ENCODE measurements at places on chromosomes 6 and 20.

DNA sequence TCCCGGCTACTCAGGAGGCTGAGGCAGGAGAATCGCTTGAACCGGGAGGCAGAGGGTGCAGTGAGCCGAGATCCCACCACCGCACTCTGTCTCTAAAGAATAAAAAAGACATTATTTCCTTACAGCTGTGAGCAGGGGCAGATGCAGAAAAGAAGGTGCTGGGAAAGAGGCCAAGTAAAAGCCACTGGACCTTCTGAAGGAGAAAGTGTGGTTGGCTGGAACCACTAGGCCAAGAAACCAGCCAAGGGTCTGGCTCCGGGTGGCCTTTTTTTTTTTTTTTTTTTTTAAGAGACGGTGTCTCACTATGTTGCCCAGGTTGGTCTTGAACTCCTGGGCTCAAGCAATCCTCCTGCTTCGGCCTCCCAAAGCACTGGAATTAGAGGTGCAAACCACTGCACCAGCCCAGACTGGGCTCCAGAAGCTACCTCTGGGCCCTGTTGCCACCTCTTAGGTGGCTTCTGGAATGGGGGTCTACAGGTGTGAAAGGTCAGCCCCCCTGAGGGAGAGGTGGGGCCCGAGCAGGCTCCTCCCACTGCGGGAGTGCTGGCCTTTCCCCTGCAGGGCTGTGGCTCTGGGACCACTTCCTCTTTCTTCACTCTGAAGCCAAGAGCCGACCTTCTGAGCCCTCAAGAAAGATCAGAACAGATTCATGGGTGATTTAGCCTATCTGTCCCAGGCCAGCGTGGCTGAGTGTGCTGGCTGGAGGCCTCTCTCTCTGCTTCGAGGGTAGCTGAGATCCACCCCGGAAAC is at the start of gene FGD2:
Gene FGD2, plus strand, starts transcription at position 595 of the 750 bp plus-strand sequence. CDS start 163 bp downstream, outside the sequence.
- DNase-seq, result no peak

DNA sequence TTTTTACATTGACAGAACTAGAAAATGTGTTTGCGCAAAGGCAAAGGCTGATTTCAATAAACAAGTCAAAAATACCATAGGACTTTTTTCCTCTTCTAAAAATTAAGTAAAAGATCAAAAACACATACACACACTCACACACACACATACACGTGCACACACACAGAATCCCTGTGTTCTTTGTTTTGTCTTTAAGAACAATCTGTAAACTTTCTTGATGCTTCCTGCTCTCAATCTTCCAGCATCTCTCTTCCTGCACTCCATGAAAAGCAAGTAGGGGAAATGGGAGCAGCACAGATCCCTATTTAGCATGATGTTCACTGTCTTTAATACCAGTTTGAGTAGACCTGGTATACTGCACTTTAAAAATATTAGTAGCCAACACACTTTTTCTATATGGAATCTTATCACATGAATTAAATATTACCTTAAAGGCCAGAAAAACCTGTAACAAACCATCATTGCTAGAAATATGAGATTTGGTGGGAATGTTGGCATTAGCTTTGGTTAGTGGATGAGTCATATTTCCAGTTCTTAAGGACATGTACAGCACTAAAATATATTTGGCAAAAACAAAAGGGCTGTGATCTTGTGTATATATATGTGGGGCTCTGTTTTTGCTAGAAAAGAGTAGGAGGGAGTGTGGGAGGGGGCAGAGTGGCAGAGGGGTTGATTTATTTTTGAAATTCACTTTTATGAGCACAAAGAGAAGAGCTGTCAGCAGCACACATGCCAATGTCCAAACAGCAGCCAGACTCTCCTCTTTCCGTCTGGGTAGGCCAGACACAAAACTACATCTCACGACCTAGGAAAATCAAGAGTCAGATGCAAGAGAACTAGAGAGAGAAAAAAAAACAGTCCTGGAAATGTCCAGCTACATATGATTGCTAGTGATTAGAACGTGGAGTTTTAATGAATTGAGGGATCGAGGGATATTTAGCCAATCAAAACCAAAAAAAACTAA is 4.6 kb downstream of the PTPRK start:
- no peak for DNase-seq

DNA sequence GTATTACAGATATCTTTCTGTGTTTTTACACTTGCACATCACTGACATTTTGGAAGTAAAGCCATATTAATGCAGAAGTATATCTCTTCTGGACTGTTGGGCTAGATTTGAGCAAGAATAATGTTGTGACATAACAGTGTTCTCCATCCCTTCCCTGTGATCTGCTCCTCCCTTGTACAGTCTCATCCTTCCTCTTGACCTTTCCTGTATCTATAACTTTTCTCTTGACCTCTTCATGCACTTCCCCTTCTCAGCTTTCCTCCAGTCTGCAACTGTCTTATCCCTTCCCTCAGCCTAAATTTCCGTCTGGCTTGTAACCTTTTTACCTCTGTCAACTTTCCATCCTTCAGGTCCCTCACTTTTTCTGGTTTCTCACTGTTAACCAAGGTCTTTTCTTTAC is 29.8 kb downstream of the NCOA3 start:
- no peak for DNase-seq

DNA sequence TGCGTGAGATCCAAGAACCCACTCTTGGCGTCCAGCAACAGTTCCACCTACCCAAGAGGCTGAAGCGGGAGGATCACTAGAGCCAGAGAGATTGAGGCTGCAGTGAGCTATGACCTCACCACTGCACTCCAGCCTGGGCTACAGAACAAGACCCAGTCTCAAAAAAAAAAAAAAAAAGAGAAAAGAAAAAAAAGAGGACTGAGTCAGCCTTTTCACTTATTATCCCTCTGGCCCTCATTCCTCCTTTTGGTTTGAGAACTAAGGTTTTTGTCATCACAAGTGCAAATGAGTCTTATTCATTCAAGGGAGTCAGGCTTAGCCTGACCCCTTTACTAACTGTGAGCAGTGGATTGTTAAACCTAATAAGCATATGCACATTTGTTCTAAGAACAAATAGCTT is 37.9 kb upstream of the JARID2 start:
- DNase-seq, result no peak

DNA sequence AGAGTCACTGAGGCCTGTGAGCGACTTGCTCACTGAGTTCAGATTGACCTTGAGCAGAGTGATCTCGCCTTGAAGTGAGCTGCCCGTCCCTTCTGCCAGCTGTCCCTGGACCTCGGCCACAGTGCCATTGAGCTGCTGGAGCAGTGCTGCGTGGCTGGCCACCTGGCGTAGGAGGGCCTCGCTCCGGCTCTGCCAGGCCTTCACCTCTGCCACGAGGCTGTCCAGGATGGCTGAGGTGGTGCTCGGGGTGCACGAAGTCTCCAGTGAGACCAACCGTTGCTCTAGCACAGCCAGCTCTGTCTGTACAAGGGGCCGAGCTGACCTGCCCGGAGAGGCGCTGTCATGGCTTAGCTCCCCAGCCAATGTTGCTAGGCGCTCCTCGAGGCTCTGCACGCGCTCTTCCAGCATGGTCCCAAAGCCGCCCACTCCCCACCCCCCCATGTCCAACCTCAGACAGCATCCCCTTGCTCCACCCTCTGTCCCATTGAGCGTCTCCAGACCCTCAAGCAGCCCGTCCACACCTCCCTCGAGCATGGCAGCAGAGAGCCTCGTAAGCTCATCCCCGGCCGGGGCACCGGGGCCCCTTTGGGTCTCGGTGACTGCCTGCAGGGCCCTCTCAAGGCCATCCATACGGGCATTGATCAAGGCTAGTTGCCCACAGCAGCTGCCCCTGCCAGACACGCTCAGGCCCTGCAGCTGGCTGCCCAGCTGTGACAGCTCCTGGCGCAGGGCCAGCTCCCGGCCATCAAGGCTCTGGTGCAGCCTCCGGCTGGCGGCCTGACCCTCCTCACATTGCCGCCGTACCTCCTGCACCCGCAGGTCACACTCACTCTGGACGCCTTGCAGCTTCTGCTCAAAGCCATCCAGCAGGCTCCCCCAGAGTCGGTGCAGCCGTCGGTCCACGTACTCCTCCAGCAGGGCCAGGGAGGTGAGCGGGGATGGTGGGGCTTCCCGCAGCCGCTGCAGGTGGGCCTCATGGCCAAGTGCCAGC is 4.6 kb downstream of the EMILIN3 start:
- DNase-seq, result no peak

DNA sequence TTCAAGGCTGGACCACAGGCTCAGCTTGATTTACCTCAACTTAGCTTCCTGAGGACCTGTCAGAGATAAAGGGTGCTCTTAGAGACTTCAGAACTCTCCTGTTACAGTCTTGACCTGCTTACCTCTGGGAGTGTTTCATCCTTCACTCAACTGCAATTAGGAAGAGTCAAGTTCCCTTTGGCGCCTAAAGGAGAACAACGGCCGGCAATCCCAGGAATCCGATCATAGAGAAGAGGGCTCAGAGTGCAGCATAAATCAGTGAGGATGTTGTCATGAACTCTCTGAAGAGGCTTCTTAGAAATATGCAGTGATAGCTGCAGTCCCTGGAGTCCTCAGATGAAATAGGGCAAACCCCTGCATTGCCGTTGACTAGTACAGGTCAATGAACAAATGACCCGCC is 36.4 kb downstream of the LYRM2 start:
- DNase-seq, result no peak

- DNase-seq, result no peak
Measured at GRCh38 chr6:22471132-22471690, 98.2 kb upstream of the HDGFL1 start.

DNA sequence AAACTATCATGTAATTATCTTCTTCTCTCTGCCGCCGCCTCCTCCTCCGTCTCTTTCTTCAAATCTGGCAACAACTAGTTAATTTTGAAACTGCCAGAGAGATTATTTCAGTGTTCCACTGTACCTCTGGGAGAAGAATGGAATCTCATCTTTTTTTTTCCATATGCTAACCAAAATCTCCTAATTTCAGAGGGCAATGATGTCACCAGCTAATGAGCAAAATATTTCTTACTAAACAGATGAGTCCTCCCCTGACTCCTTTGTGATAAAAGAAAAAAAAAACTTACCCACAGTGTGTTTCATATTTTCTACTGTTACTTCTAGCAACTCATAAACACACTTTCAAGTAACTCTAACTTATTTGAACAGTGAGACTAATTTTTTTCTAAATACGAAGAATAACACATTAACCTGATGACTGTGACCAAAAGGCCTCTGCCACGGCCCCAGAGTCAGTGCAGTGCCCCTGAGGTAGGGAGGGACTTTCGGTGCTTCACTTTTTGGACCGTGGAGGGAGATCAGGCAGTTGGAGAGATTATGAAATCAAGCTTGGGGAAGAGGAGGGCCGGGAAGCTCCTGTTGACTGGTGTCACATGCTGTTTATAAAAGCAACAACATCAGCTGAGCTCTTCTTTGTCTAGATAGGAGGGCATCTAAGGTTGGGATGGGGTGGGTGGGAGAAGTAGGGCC is 159.6 kb downstream of the SASH1 start:
- no peak for DNase-seq

- DNase-seq, result no peak
Measured at GRCh38 chr6:7087066-7087465, 20.7 kb upstream of the RREB1 start.

GRCh38 chr6:15616261-15616660 is 46.6 kb downstream of the DTNBP1 start:
- no peak for DNase-seq

DNA sequence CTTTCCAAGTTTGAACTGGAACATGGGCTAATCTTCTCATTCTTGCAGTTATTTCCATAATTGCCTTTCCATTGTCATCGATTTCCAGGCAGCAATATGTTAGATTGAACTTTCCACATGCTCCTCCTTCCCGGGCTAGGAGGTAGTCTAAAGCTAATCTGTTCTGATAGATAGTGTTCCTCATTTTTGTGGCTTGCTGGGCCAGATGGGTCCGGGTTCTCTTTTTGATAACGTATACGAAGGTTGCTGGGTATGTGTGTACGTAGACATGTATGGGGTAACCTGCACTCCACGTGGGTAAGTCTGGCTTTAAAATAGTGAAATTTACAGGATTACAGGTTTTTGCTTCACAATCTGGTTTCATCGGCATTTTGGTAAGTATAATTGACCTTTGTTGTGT is 14.0 kb upstream of the GMPR start:
- no peak for DNase-seq

DNA sequence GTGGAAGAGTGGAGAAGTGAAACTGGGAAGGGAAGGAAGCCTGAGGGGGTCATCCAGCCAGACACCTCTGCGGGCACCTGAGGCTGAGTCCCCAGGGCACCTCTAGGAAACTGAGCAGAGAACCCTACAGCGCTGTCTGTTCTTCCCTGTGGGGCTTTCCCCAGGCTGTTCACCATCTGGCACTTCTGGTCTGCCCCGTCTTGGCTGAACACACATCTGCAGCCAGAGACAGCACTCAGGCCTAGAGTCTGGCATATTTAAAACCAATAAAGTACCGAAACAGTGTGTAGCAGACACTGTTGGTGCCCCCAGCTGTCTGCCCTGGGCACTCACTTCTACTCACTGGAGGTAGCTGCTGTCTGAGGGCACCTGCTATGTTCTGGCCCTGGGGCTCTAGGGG is 9.4 kb upstream of the ARFGEF2 start:
- no peak for DNase-seq

DNA sequence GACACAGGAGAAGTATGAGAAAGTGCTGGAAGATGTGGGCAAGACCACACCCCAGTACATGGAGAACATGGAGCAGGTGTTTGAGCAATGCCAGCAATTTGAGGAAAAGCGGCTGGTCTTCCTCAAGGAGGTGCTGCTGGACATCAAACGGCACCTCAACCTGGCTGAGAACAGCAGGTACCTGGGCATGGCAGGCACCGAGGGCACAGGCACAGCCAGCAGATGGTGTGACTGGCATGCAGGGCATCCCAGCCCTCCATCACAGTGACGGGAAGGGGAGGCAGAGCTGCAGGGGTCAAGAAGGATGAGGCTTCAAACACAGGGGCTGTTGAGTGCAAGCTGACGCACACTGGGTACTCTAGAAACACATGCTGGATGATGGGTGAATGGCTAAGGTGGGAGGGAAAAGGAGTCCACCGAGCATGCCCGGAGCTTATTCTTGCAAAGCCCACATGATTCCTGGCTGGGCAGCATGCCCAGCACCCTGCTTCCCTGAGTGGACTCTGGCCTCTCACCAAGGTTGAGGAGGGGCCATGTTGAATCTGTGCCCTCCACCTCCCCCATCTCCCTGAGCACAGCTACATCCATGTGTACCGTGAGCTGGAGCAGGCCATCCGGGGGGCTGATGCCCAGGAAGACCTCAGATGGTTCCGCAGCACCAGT is 26.3 kb downstream of the SPDEF start:
- no peak for DNase-seq
